ENCODE measurements at places on chromosomes 6 and 20.

- no peak for DNase-seq
Observed at GRCh38 chr6:43082806-43083655, 6.9 kb downstream of the PTK7 start.

GRCh38 chr6:32152769-32153563 lies 975 bp upstream of the PPT2 start:
- DNase-seq = no peak

GRCh38 chr6:41887331-41887751 lies 7.8 kb downstream of the USP49 start:
- DNase-seq = no peak

GRCh38 chr6:102488729-102489128 lies 1095.2 kb downstream of the GRIK2 start:
- no peak for DNase-seq

DNA sequence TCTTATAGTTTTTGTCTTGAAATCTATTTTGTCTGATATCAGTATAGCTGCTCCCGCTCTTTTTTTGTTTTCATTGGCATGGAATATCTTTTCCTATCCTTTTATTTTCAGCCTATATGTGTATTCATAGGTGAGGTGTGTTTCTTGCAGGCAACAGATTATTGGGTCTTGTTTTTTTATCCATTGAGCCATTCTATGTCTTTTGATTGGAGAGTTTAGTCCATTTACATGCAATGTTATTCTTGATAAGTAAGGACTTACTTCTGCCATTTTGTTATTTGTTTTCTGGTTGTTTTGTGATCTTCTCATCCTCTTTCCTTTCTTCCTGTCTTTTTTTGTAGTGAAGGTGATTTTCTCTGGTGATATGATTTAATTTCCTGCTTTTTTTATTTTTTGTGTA lies 24.0 kb upstream of the GRM4 start:
- no peak for DNase-seq

DNA sequence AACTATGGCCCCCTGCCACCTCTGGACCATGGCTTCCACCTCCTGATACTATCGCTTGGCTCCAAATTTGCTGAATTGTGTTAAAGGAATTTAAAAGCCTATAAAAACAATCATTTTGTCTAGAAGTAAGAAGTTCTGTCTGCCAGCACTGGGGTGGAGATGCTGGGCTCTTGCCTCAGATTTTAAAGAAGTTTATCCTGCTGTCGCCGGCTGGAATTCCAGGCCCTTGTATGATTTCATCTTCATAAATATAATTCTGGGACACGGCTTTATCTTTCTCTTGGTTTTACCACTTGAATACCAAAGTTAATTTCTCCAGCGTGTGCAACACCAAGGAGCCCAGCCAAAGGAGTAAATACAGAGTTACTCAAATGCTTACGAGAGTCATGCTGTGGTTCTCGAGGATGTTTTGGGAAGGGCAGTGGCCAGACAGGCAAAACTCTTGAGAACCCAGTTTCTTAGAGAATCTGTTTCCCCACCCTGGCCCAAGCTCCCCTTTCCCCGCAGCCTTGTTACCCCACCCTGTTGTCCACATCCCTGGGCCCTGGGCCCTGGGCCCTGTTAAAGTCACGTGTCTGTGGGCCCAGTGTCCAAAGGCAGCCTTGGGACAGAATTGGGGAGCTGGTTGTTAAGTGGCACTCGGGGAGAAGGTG lies 31.9 kb downstream of the C6orf89 start:
- no peak for DNase-seq

- DNase-seq = no peak
Observed at GRCh38 chr6:160088784-160089533, 32.7 kb upstream of the SLC22A1 start.

GRCh38 chr6:154361476-154361875 lies 4.9 kb upstream of the IPCEF1 start:
- DNase-seq = no peak

DNA sequence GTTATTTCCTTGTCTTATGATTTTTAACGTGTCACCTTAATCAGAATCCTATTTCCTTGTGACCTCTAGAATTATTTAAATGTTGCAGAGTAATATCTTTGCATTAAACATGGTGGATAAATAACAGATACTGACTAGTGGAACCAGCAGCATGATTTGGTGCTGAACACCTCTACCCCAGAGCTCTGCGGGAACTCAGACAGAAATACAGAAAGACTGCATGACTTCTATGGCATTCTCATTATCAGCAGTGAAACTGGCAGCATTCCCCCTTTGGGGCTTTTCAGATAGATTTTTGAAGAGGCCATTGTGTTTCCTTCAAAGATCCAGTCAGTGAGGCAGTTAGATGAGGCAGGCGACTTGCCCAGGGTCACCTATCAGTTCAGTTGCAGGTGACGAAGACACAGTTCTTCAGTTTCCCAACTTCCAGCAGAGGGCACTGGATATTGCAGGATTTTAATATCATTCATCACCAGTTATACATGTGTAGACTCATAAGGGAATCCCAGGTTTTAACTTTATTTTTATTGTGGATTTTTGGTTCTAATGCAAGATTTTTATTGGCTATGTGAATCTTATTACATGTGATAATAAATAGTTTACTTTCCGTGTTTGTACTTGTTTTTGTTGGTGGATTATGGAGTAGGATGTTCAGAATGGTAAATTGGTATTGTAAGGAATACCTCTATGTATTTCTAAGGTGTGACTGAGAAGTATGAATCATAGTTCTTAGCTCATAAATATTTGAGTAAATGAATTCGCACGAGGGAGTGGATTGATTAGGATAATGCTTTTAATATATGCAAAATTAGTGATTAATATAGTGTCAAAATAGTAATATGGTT lies 81.3 kb downstream of the AFDN start:
- no peak for DNase-seq

GRCh38 chr6:8057793-8058192 lies 6.4 kb downstream of the BLOC1S5 start:
- DNase-seq = no peak

GRCh38 chr6:17099401-17100059 lies 2.3 kb upstream of the STMND1 start:
- DNase-seq = no peak

- DNase-seq = no peak
Observed at GRCh38 chr6:53588816-53589509, 44.1 kb upstream of the GCLC start.

- DNase-seq = no peak
Observed at GRCh38 chr20:53767206-53767930, 173.7 kb upstream of the ZNF217 start.

- no peak for DNase-seq
Observed at GRCh38 chr6:112806163-112806865, 459.2 kb downstream of the RFPL4B start.

DNA sequence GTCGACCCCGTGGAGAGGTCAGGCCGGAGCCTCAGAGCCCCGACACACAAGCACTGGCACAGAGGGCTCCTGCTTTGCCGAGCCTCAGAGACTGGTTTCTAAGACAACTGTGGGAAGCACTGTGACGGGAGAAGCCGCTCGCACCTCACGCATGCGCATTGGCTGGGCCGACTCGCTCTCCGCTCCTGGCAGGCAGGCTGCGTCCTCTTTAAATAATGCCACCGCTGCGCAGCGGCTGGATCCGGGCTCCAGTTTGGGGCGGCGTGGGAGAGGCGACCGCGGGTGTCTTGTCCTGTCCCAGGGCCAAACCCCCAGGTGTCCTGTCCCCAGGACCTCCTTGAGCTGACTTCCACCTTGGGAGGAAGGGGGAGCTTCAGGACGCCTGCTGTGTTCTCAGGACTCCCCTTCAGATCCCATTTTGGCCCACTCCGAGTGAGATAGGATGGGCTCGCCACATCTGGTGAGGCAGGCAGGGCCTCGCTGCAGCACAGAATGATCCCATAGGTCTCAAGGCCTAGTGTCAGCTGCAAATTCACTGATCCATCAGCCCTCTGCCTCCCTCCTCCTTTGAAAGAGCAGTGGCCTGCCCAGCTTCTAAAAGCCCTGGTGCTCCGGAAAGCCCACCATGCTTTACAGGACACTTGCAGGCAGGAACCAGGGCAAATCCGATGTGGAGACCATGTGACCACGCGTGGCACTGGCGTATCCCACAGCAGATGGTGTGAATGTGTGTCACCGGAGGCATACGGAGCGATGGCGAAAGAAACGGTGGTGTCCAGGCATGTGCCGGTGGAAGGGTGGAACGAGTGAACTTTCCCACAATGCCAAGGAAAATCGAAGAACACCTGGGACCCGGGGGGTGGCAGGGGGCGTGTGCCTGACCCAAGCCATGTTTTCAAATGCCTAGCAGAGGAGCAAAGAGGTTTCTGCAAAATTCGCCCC lies 169.3 kb upstream of the ZNF337 start:
- peak; percentile 76 for DNase-seq

- DNase-seq = peak; percentile 39
Observed at GRCh38 chr20:44643596-44644229, 7.8 kb downstream of the ADA start.

DNA sequence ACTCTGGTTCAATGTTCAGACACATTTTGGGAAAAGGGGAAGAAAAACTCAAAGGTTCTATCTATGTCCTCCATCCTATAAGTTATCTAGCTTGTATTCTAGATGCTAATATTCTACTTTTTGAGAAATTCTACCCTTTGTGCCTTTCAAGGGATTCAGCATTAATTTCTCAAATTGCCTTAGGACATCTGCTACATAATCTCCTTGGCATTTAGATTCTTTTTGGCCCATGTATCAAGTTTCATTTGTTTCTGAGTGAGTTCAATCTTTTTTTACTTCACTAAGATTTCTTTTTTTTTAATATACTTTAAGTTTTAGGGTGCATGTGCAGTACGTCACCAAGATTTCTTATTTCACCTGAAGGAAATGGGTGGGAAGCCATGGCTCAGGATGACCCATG lies 232.7 kb upstream of the TENT5A start:
- no peak for DNase-seq

DNA sequence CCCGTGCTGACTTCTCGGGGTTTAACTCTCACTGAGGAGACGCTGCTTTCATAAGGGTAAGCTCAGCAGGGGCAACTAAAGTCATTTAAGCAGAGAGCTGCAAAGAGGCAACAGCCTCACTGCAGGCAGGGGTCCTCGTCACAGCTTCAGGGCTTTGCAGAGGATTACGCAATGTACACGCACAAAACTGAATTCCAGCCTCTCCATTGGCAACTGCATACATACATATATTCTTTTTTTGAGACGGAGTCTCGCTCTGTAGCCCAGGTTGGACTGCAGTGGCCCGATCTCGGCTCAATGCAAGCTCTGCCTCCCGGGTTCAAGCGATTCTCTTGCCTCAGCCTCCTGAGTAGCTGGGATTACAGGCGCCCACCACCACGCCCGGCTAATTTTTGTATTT lies 2.4 kb downstream of the GMEB2 start:
- DNase-seq = no peak

- no peak for DNase-seq
Observed at GRCh38 chr20:53823121-53823764, 229.6 kb upstream of the ZNF217 start.

DNA sequence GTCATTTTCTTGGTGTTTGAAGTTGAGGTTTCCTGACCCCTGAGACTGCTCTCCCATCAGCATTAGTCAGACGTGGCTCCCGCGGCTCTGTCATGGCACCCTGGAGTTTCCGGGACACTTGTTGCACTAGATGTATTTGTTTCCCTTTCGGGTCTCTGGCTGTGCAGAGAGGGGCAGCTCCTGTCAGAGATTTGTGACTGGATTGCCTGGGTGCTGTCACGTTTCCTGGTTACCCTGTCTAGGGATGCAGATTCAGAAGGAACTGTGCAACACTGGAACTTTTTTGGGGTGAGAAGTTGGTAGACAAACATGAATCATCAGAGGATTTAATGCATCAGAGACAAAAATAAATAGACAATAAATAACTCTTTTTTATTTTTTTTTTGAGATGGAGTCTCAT lies 431.8 kb upstream of the MAN1A1 start:
- DNase-seq = no peak

GRCh38 chr6:166046226-166046625 lies 121.4 kb downstream of the TBXT start:
- DNase-seq = no peak

DNA sequence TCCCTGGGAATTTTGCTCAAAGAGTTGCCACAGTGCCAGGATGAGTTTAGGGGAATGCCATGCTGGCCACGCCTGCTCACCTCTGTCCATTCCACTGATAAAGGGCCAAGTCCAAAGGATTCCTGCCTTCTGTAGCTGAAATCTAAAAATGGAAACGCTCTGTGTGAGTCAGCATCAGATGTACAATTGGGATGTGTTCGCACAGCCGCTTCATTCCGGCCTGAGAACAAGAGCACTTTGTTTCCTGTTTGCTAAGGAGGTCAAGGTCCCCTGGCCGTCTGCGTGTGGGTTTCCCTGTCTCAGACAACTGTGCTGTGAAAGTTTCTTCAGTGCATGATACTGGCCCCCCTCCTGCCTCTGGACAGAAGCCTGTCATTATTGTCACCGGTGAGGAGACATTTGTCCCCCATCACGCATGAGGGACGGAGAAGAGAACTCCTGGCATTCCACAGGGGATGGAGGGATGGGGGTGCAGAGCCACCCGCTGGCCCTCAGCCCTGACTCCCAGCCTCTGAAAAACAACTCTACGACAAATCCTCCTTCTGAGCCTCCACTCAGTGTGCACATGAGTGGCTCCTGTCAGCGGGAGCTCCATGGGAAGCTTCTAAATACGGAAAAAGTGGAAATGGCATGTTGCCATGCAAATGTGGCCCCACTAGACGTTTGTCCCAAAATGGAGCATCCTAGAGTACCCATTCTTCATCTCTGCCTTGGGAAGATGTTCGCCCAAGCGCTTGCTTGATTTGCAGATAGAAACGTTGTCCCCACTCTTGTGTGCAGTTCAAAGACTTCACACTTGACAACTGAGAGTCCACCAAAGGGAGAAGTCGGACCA lies 143.5 kb upstream of the AFDN start:
- no peak for DNase-seq

DNA sequence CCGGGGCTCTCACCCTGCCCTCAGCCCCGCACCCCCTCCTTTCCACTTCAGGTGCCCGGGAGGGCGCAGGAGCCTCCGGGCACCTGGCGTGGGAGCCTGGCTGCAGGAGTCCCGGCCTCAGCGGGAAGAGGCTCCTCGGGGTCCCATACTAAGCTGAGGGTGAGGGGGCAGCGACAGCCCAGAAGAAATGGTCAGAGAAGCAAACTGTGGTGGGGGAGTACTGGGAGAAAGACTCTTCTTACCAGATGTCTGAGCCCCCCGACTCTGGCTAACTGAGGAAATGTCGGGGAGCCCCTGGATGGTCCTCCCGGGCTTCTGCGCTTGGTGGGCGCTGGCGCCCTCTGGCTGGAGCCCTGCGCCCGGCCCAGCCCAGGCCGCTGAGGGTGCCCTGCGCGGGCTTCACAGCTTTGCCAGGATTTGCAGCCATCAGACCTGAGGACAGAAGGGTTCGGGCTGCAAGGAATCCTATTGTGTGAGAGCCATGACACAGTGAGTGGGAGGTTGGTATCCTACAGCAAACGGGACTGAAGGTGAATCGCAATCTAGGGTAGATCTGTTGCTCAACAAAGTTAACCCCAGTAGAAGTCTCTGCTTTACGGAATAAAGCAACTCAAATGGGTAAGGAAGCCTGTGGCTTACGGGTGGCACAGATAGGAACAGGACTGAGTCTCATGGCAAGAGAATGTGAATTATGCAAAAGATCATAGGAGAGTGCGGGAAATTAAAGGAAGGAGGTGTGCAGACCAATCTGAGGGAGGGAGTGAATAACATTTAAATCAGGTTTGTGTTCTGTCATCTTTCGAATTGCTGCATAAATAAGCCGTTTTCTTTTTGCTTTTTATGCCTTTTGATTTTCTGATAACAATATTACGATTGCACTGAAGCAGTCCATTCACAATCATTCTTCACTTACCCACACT lies 639 bp upstream of the RCAN2 start:
- peak; percentile 3 for DNase-seq
